ENCODE measurements at places on chromosomes 2 and 18.

DNA sequence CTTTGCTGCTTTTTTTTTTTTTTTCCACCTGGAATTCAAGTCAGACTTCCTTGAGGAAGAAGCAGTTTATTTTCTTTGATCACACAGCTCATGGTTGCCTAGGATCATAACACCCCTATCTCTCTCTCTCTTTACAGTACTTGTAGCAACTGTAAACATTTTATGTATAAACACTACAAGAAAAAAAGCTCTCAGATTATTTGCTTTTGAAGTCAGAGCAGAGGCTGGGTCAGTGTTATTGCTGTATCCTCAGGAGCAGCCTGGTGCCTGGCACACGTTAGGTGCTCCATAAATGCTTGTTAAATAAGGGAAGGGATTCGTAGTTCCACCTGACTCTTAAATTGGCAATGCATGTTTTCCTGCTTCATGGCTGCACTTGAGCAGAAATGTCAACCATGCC, 221.2 kb downstream of the TGIF1 start:
- no peak for DNase-seq

- no peak for DNase-seq
Observed at GRCh38 chr2:102271844-102272243, 39.5 kb upstream of the IL1RL1 start.

- no peak for DNase-seq
Observed at GRCh38 chr2:167793725-167794124, 453.7 kb downstream of the STK39 start.

DNA sequence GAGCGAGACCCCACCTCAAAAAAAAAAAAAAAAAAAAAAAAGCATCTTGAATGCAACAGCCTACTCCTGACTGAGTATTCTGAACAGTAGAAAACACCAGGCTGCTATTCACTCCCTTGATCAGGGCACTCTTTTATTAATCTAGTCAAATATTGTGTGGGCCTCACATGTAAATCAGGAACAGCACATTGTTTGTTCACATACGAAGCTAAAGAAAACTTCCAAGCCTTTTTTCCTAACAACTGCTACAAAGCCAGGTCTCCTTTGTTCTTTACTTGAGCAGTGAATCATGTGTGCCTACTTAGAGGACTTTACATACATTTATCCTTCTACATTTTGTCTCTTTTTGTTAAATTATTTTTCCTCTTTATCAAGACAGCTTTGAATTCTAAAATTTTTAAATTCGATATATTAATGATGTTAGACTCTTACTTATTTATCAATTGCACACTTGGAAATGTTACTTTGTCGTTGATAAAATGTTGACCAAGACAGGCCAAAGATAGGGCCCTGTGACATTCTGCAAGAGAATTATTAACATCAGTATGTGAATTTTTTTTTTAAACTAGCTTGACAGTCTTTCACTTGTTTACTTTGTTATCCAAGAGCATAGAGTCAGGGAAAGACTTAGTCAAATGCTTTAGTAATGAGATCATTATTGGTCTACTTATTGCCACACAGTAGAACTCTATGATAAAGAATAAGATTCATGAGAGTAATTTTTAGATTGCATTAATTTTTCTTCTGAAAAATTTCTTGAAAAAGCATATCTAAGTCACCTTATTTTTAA, 13.2 kb downstream of the SPATS2L start:
- DNase-seq: no peak

GRCh38 chr2:238055841-238056240, 5.0 kb upstream of the SCLY start:
- DNase-seq: no peak

- DNase-seq: no peak
Observed at GRCh38 chr2:145108361-145108778, 588.5 kb upstream of the ZEB2 start.

DNA sequence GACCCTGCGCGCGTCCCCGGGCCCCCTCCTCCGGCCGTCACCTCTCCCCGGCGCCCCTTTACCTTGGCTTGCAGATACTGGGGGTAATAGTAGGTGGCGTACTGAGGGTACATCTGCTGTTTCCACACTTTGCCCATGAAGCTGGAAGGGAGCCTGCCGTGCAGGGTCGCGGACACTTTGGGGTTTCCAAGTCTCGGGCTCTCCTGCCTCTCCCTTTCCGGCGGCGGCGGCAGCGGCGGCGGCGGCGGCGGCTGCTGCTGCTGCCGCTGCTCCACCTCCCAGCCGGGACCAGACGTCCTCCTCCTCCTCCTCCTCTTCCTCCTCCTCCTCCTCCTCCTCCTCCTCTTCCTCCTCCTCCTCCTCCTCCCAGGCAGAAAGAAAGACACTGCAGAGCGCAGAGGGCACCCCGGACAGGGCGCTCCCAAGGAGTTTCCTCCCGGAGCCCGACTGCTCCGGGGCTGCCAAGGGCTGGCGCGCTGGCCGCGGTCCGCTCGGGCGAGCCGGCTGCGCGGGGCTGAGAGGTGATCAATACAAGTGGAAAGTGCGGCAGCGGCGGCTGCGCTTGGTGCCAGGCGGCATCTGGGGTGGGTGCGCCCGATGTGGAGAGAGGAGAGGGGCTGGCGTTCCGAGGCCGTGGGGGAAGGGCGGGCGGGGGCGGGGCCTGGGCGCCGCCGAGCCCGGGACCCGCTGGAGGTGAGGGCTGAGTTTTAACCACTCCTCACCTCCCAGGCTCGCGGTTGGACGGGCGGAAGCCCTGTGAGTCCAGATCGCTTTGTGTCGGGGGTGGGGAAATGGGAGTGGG, at the start of gene RBMS1:
TSS of gene RBMS1 (minus strand) at position 581 of the 802 bp plus-strand sequence. CDS start at position 137, 444 bp downstream.
- peak; percentile 67 for DNase-seq

GRCh38 chr2:100109986-100110613, 32.3 kb downstream of the AFF3 start:
- DNase-seq: no peak

DNA sequence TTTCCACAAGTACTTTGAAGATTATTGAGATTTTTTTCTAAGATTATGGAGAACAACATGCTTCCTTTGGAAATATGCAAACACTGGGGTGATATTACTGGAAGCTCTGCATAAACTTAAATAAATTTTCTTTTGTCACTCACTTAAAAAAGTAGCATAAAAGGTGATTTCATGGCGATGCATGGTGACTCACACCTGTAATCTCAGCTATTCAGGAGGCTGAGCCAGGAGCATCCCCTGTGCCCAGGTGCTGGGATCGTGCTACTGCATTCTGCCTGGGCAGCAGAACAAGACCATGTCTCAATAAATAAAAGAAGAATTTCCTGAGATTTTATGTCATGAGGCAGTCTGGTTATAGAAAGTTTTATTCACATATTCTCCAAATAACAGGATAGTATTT, 679.1 kb upstream of the CDH2 start:
- no peak for DNase-seq

- DNase-seq: no peak
Observed at GRCh38 chr2:171279983-171280790, 119.5 kb upstream of the TLK1 start.

- no peak for DNase-seq
Observed at GRCh38 chr2:43009448-43009847, 217.0 kb downstream of the ZFP36L2 start.

DNA sequence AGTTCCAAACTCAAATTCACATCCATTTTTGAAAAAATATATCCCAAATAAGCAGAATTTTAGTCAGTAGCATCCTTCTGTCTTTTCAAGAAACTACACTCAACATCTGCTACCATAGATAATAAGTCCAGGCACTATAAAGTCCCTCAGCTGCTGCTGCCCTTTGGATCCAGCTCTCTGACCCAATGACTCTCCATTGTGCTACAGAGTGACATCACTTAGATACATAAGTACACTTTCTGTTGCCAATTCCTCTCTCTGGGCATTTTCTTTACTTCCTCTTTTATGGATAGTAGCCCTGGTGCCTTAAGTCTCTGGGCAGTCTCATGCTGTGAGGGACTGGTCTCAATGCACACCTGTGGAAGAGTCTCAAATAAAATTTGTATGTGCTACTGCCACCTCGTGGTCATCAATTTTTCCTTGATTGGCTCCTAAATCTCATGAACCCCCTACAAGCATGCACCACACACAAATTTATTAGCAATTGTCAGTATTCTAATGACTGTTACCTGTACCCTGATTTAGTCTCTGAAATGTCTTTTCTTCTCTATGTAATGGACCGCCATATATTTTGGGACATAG, 219.2 kb downstream of the LRP1B start:
- peak; percentile 32 for DNase-seq

- DNase-seq: no peak
Observed at GRCh38 chr2:85994421-85994777, 105.6 kb upstream of the ST3GAL5 start.

- DNase-seq: no peak
Observed at GRCh38 chr2:211931314-211931713, 607.3 kb downstream of the ERBB4 start.

GRCh38 chr18:78517328-78517727, 462.3 kb upstream of the SALL3 start:
- DNase-seq: no peak

- DNase-seq: no peak
Observed at GRCh38 chr18:25243754-25244153, 108.2 kb downstream of the ZNF521 start.

DNA sequence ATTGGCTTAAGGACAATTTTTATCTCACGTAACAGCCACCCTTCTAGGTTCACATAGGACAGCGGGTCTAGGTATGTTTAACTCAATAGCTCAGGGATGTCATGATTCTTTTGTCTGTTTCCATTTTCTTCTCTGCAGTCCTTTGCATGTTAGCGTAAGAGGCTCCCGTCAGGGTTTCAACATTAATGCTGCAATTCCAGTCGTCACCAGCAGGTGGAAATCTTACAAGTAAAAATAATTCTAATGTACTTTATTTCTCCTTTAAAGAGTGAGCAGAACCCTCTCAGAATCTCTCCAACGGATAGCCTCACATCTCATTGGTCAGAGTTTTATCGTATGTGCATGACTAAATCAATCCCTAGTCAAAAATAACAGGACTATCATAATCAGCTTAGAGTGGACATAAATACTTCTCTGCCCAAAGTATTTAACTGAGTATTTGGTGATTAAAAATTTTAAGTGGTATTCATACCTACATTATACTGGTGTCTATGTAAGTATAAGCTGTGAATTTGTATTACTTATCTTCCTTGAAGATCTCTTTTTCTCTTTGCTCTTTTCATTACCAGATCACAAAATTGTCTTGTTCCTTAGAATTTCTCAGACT, 487.2 kb upstream of the GCFC2 start:
- peak; percentile 66 for DNase-seq

DNA sequence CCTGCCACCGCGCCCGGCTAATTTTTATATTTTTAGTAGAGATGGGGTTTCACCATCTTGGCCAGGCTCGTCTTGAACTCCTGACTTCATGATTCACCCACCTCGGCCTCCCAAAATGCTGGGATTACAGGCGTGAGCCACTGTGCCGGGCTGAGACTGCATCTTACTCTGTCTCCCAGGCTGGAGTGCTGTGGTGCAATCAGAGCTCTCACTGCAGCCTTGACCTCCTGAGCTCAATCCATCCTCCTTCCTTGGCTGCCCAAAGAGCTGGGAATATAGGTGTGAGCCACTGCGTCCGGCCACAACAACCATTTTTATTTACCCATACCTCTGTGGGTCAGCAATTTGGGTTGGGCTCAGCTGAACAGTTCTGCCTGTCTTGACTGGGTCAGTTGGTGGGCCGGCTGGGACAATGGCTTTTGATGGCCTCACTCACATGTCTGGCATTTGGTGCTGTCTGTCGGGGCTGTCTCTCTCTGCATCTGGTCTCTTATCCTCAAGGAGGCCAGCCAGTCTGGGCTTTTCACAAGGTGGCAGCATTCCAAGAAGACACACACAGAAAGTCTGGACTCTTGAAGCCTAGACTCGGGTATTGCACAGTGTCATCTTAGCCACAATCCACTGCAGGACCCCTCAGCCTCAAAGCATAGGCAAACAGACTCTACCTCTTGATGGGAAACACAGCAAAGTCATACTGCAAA, 116.8 kb upstream of the GATA6 start:
- no peak for DNase-seq

- no peak for DNase-seq
Observed at GRCh38 chr2:200693836-200694470, 108.1 kb downstream of the AOX1 start.

DNA sequence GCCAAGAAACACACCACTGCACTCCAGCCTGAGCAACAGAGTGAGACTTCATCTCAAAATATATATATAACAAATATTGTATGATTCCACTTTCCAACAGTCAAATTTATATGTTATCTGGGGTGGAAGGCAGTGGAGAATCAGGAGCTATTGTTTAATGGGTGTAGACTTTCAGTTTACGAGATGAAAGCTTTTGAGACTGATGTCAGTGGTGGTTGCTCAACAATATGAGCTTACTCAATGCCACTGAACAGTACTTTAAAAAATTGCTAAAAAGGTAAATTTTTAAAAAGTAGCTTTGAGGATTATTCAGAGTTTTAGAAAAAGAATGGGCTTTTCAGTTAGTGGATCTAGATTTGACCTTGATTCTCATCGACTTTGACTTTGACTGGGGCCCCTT, 105.9 kb upstream of the ST6GAL2 start:
- no peak for DNase-seq

DNA sequence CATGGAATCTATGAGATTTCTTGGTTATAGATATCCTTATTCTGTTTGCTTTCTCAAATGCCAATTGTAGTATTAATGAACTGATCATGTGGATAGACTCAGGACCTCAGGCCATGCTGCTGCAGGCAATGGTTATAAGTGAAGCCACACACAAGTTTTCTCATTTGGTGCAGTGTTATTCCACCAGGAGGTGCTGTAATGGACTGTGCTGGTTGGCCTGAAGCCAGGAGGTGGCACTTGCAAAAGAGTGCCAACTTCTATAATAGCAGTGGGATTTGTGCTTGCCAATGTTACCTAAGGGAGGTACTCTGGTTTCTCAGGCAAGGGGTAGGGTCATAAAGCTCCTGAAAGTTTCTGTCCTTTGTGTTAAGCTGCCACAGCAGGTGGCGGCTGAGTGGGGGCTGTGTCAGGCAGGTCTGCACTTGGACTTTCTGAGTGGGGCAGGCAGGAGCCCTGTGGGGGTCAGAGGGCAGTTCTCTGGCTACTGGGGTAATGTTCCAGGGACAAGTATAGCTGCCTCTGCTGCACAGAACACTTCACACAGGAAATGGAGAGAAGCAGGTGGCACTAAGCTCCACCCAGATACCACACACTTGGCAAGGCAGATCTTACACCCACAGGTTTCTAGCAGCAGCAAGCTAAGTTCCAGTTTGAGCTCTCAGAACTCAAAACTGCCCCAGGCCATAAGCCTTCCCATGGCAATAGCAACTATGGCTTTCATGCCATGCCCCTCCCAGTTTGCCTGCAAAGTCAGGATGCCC, 352.6 kb upstream of the CWC22 start:
- DNase-seq: no peak

Measured in liver (tissue), 10 donors.